CD8-positive, alpha-beta memory T cell (primary cell): ENCODE measurements at places on chromosomes 12 and 14. TPM values are rescaled to one million over a fixed set of nuclear protein-coding genes. Genes with fewer than 3 reads are reported as not detected.

The KRT82 gene
- not detected for total RNA-seq

The MYH6 gene
- 0.09 TPM for total RNA-seq

DNA sequence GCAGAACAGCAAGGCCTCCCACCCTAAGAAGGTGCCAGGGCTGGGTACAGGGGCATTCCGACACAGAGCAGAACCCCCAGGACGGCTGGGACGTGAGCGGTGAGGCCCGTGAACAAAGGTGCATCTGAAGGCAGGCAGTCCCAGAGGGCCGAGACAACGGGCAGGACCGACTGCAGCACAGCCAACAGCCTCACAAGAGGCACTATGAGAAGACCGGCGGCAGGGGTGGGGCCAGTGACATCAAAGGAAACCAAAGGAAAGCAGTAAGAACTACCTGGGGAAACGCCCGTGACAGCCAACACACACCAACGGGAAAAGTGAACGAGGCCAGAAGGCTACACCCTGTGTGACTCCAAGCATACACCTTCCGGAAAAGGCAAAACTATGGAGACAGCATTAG lies 9.1 kb downstream of the BTBD6 start:
- no peak for DNase-seq
- H3K4me1 ChIP-seq: peaks cover 5% of the 10 kb centered on the region
- no peaks in the 10 kb centered on the region for H3K27me3 ChIP-seq
- no peaks in the 10 kb centered on the region for H3K36me3 ChIP-seq
- no peak overlapping the region for H3K4me3 ChIP-seq

The SLC38A4 gene
- not detected for total RNA-seq

The PPP4R4 gene
- 1.8 TPM for total RNA-seq
